ENCODE measurements at places on chromosomes 6 and 20. TPM values are rescaled to one million over a fixed set of nuclear protein-coding genes. Genes with fewer than 3 reads are reported as not detected.

- no peaks in the 10 kb centered on the region for H3K36me3 ChIP-seq
- H3K4me1 ChIP-seq = peaks cover 69% of the 10 kb centered on the region
- DNase-seq = no peak
- H3K27ac ChIP-seq = no peak overlapping the region
Observed at GRCh38 chr20:60049601-60050000, 91.4 kb downstream of the CDH26 start.

Gene NOTCH4
- total RNA-seq = 2.0 TPM

Gene CYB5R4
- total RNA-seq = 27.9 TPM

Gene AVP
- not detected for total RNA-seq

- H3K27ac ChIP-seq = no peak overlapping the region
- no peaks in the 10 kb centered on the region for H3K4me1 ChIP-seq
- no peaks in the 10 kb centered on the region for H3K36me3 ChIP-seq
- no peaks in the 10 kb centered on the region for H3K27me3 ChIP-seq
- no peak for DNase-seq
Observed at GRCh38 chr6:27209659-27210269, 37.7 kb upstream of the PRSS16 start.

- no peaks in the 10 kb centered on the region for H3K36me3 ChIP-seq
- no peak for DNase-seq
- no peaks in the 10 kb centered on the region for H3K27me3 ChIP-seq
- no peaks in the 10 kb centered on the region for H3K4me1 ChIP-seq
- H3K4me3 ChIP-seq = no peak overlapping the region
Observed at GRCh38 chr6:72704979-72705378, 83.1 kb downstream of the KCNQ5 start.
